Stimulated activated CD4-positive, alpha-beta T cell treated with anti-CD3 and anti-CD28 coated beads, Interleukin-4, amount 100 ng/mL, for 48 hours (primary cell): ENCODE measurements at places on chromosomes 1 and 21.

DNA sequence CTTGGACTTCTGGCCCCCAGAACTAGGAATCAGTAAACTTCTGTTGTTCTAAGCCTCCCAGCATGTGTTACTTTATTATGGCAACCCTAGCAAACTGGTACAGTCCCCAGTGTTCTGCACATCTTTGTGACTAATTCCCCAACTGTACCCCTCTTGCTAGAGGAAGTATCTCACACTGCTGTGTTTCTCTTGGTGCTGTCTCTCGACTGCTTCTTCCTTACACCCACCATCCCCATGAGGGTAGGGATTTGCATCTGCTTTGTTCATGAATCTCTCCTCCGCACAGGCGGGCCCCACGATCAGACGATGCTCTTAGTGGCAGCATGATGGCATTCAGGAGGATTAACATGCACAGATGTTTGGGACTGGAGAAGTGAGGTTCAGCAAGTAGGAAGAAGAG, 46.7 kb downstream of the CLIC6 start:
- DNase-seq, result no peak

- DNase-seq, result no peak
Measured at GRCh38 chr1:236058141-236058934, 6.6 kb downstream of the NID1 start.

DNA sequence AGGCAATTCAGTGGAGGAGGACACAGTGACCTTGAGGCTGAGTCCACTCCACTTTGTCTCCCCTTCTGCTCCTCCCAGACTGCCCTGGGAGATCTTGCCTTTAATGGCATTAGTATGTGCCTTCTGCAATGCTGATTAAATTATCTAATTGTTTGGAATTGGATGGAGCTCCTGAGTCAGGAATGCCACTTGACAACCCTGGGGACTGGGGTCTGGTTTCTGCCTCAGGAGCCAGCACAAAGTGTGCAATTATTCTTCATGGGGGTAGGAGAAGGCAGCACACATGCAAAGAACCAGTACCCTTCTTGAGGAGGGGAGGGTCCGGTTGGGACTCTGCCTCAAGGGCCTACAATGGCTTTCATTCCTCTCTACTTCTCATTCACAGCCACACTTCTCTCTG, 11.9 kb upstream of the PLXNA2 start:
- no peak for DNase-seq

DNA sequence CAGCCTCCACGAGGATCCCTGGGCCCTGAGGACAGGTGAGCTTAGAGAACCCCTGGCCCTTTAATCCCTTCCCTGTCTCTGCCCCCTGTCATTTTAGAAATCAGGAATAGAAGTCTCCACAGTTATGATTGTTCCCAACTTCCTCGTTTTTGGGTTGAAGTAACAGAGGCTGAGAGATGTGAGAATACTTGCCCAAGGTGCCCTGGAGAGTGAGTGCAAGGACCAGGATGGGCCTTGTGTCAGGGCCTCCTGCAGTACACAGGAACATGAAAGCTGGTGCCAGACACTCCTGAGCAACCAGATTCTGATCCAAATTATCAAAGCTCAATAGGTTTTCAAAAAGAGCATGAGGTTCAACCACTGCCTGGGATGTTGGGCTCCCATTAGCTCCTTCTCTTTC, 10.1 kb downstream of the HLX start:
- no peak for DNase-seq

DNA sequence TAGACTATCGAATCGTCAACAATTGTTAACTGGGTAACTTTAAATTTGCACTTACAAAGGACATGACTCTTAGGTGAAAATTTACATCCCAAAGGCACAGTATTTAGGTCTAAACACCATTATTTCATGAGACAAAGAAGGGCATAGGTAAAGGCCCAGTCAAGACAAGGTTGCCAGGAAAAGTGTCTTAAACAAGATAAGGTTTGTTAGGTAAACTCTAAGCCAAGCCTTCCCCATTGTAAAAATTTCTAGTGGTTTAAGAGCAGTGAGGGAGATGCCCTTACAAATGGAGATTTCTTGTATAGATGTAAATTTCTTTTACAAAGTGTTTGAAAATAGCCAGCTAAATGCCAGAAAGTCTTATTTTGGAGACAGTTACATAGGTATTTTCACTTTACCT, 36.9 kb upstream of the FNBP1L start:
- DNase-seq, result no peak

DNA sequence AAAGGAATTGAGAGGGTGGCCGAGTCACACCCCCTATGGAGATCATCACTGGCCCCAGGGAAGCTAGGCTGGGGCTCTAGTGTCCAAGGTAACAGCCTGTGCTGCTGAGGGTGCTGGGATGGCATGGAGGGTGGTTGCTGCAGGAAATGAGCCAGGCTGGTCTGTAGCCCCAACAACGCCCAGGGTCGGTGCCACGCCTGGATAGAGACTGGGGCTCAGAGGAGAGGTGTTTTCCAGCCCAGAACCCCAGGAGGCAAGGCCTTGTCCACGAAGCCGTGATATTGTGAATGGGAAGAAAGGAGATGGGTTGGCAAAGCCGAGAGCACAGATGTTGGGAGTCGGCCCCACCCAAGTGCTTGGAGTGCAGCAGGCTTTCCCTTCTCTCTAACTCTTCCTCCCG, 68.9 kb upstream of the ACTRT2 start:
- DNase-seq, result no peak

DNA sequence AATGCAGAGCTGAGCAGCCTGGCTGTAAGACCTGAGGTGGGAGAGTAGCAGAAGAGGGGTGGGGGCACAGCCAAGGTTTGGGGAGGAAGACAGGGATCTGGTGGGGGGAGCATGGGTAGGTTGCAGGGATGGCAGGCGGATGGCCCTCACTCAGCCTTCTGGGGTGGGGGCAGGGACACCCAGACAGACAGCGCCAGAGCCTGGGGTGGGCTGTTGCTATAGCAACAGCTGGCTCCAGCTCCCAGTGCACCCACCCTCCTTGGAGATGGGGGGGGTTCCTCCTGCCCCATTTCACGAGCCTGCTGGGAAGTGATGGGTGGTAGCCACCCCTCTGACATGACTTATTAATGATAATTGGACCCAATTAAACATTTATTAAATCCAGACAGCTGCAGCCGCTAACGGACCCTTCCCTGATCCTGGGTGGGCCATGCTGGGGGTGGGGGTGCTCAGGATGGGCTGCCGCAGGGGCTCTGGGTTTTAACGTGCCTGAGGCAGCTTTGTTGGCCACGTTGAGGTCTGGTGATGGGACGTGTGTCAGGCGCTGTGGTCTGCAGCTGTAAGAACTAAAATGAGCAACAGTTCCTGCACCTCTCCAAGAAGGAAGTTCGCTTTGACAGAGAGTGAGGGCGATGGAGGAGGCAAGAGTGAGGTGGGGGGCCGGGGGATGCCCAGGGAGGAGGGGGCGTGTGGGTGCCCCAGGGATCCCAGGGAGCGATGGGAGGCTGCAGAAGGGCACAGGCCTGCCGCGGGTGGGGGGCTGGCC, 19.4 kb downstream of the AGRN start:
- no peak for DNase-seq

DNA sequence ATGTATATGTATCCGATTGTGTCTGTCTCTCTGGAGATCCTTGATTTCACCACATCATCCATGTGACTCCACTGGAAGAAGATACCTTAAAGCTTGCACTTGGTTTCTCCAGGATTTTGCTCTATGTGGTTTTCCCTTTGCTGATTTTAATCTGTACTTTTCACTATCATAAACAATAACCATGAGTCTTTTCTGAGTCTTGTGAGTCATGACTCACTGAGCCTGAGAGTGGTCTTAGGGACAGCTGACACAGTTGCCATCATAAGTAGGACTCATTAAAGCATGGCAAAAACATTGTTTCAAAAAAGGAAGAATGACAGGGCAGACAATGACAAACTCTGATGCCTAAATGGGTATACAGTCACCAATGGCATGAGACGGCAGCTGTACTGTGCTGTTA, 226.2 kb downstream of the AKT3 start:
- no peak for DNase-seq
